ENCODE measurements at places on chromosomes 12 and 14.
A peak's percentile ranks its signal among the peaks of the same experiment; 100 is the strongest.

DNA sequence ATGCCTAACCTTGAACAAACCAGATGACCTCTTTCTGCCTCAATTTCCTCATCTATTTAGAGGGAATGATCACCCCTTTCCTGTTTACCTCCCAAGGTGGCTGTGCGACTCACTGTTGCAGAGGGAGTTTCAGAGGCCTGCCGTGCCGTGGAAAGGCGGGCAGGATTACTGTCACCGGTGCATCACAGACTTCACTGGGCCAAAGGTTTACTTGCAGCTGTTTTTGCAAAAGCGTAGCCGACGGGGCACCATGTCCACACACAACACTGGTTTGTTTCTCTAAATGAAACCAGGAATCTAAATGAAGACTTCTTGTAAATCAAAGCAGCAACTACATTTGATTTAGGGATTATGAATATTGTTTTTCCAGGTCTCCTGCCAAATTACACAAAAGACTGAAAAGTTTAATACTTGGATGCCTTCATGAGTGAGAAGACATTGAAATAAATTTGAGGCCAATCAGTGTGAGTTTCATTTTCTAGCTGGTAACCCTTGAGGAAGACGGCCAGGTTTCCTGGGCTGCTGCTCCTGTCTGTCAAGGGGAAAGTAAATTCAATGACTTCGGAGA, 696.1 kb upstream of the TMEM132C start:
- DNase-seq = peak; percentile 35

GRCh38 chr14:72706485-72706884, 187.4 kb downstream of the DPF3 start:
- DNase-seq = no peak

- DNase-seq = peak; percentile 81
Observed at GRCh38 chr14:22380571-22381407, 208.2 kb downstream of the DAD1 start.

DNA sequence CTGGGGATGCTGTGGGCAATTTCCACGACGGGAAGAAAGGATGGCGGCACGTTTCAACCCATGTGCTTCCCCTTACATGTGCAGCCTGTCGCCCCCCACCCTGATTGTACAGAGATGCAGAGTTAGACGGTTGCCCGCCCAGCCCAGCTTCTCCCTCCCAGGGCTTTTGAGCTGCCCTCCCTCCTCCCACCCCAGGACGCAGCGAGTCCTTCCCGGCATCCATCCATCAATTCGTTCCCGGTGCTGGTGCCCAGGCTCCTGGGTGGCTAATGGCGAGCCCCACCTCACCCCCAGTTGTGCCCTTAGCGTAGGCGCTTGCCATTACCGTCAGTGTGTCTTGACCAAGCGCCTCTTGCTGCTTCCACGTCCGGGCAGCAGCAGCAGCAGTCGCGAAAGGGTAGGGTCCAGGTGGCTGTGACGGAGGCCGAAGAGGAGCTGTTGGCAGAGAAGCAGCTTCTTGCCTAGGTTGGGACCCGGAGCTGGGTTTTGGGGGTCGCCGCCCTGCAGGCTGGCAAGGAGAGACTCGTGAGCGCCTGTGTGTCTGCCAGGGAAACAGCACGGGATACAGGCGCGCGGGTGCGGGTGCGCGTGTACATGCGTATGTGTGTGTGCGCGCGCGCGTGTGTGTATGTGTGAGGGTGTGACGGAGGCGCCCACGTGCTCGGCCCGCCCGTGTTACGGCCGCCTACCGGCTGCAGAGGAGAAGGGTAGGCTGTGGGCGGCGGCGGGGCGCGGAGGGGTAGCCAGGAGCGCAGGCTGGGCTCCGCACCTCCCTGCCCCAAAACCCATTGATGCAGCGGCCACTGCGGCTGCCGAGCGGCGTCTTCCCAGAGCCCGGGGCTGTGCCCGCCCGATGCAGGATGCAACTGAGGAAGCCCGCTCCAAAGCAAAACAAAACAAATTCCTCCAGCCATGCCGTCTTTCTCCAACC, at the start of gene SLC6A15:
SLC6A15 (minus strand) TSS at position 602 of the 931 bp plus-strand sequence. CDS start 20,679 bp downstream, outside the sequence.
- DNase-seq = peak; percentile 93

GRCh38 chr12:68483592-68484383, 126.9 kb upstream of the RAP1B start:
- peak; percentile 65 for DNase-seq

DNA sequence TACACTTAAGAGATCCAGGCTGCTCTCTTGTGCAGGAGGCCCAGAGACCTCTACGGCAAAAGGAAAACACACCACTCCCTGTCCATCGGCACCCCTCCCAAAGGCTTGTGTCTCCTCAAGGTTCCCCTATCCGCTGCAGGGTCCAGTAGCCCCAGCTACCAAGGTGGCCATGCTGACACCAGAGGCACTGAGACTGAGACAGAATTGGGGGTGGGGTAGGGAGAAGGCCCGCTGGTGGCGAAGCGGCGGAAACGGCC, 590 bp downstream of the DDIT3 start:
- no peak for DNase-seq

GRCh38 chr14:105493921-105494605, 3.0 kb downstream of the TEDC1 start:
- DNase-seq = no peak

GRCh38 chr12:124682425-124683151, 115.2 kb upstream of the NCOR2 start:
- no peak for DNase-seq

DNA sequence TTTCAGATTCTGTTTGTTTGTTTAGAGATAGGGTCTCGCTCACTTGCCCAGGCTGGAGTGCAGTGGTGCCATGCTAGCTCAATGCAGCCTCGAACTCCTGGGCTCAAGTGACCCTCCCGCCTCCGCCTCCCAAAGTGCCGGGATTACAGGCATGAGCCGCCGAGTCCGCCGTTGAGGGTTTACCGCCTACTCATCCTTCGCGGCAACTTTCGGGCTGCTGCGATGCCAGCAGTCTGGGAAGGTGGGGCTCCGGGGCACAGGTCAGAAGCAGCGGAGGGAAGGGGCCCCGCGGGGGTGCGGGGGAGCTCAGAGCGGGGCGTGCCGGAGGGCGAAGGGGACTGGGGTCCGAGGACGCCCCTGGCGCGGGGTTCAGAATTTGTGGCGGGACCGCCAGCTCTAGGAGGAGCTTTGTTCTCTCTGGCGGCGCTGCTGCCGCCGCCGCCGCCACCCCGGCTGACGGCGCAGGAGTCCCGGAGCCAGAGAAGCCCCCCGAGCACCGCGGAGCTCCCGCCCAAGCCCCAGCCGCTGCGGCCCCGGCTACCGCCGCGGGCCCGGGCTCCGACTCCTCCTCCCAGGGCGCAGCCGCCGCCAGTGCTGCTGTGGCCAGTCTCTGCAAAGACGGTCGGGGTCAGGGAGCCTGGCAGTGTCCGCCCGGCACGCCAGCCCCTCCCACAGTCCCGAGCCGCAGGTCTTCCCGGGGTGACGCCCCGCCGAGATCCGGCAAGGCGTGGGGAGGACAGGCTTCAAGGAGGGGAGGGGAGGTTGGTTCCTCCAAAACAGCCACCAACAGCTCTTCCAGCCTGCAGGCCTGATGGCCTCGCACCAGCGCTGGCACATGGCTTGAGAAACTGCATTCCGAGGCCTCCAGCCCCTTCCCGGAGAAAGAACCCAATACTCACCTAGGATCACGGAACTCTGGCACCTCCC, 10.9 kb upstream of the KRT77 start:
- peak; percentile 35 for DNase-seq

GRCh38 chr14:100524233-100524932, 62.8 kb downstream of the BEGAIN start:
- DNase-seq = no peak

All from GM23248 (cell line).